Activated CD4-positive, alpha-beta memory T cell treated with anti-CD3 and anti-CD28 coated beads, Interleukin-2, amount 10 ng/mL, durations not matched to agents 7 days and 5 days (primary cell): ENCODE measurements at places on chromosomes 6 and 20. TPM values are rescaled to one million over a fixed set of nuclear protein-coding genes. Genes with fewer than 3 reads are reported as not detected.

- no peaks in the 10 kb centered on the region for H3K27me3 ChIP-seq
These were observed 399.9 kb upstream of the MARCKS start for GRCh38 chr6:113457198-113457597.

- no peak overlapping the region for H3K27ac ChIP-seq
- no peak for DNase-seq
- H3K36me3 ChIP-seq = peaks cover 46% of the 10 kb centered on the region
- no peak overlapping the region for H3K4me3 ChIP-seq
- H3K27me3 ChIP-seq = no peaks in the 10 kb centered on the region
These were observed 140.6 kb upstream of the SLC22A16 start for GRCh38 chr6:110617057-110617456.

- peak; percentile 62 for DNase-seq
- H3K27ac ChIP-seq = peak overlapping the region; percentile 72
- peaks cover 42% of the 10 kb centered on the region for H3K4me1 ChIP-seq
- H3K36me3 ChIP-seq = peaks cover 8% of the 10 kb centered on the region
These were observed 61.8 kb downstream of the RPP40 start for GRCh38 chr6:4941782-4942672.

- H3K4me1 ChIP-seq = peaks cover 25% of the 10 kb centered on the region
- no peak for DNase-seq
- H3K36me3 ChIP-seq = no peaks in the 10 kb centered on the region
- H3K27ac ChIP-seq = no peak overlapping the region
These were observed 126.0 kb upstream of the AKIRIN2 start for GRCh38 chr6:87828044-87828443.

- H3K36me3 ChIP-seq = no peaks in the 10 kb centered on the region
- H3K4me3 ChIP-seq = no peak overlapping the region
These were observed 44.9 kb upstream of the RNF24 start for GRCh38 chr20:4060064-4060795.

GRCh38 chr6:8731874-8732273 lies 296.5 kb upstream of the SLC35B3 start:
- DNase-seq = no peak
- H3K27ac ChIP-seq = no peak overlapping the region
- H3K36me3 ChIP-seq = no peaks in the 10 kb centered on the region
- no peaks in the 10 kb centered on the region for H3K4me1 ChIP-seq

Gene MTFR2
- total RNA-seq = 21.4 TPM

Gene KHDC1
- 8.5 TPM for total RNA-seq

Gene UBD
- 0.40 TPM for total RNA-seq

DNA sequence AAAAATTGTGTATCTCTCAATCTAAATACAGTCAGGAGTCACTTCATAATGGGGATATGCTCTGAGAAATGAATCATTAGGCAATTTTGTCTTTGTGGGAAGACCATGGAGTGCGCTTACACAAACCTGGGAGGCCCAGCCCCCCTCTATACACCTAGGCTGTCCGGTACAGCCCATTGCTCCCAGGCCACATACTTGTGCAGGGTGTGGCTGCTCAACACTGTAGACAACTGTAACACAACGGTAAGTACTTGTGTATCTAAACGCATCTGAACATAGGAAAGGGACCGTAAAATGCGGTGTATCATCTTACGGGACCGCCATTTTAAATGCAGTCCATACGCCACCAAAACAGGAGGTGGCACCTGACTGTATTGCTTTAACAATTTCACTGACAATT lies 58.0 kb upstream of the FRMD1 start:
- peaks cover 27% of the 10 kb centered on the region for H3K27me3 ChIP-seq
- H3K4me1 ChIP-seq = no peaks in the 10 kb centered on the region
- no peaks in the 10 kb centered on the region for H3K36me3 ChIP-seq
- no peak overlapping the region for H3K4me3 ChIP-seq
- no peak overlapping the region for H3K27ac ChIP-seq

GRCh38 chr6:44226368-44227147 lies 3.2 kb downstream of the SLC29A1 start:
- H3K27me3 ChIP-seq = no peaks in the 10 kb centered on the region
- no peak for DNase-seq
- H3K27ac ChIP-seq = no peak overlapping the region
- H3K4me1 ChIP-seq = peaks cover 30% of the 10 kb centered on the region

Gene RING1
- total RNA-seq = 29.7 TPM

Gene TPBG
- total RNA-seq = 0.10 TPM

- no peak overlapping the region for H3K27ac ChIP-seq
- H3K4me1 ChIP-seq = peaks cover 2% of the 10 kb centered on the region
- no peak for DNase-seq
- no peaks in the 10 kb centered on the region for H3K27me3 ChIP-seq
These were observed 603.8 kb downstream of the PRKN start for GRCh38 chr6:162123797-162124196.

GRCh38 chr6:5457041-5457440 lies 195.7 kb downstream of the FARS2 start:
- no peak for DNase-seq
- H3K4me3 ChIP-seq = no peak overlapping the region
- H3K36me3 ChIP-seq = no peaks in the 10 kb centered on the region
- H3K27me3 ChIP-seq = no peaks in the 10 kb centered on the region
- H3K27ac ChIP-seq = no peak overlapping the region

GRCh38 chr6:127481628-127482027 lies 22.4 kb upstream of the KIAA0408 start:
- no peak overlapping the region for H3K27ac ChIP-seq
- no peaks in the 10 kb centered on the region for H3K27me3 ChIP-seq
- H3K4me3 ChIP-seq = no peak overlapping the region
- peaks cover 31% of the 10 kb centered on the region for H3K4me1 ChIP-seq
- no peak for DNase-seq

DNA sequence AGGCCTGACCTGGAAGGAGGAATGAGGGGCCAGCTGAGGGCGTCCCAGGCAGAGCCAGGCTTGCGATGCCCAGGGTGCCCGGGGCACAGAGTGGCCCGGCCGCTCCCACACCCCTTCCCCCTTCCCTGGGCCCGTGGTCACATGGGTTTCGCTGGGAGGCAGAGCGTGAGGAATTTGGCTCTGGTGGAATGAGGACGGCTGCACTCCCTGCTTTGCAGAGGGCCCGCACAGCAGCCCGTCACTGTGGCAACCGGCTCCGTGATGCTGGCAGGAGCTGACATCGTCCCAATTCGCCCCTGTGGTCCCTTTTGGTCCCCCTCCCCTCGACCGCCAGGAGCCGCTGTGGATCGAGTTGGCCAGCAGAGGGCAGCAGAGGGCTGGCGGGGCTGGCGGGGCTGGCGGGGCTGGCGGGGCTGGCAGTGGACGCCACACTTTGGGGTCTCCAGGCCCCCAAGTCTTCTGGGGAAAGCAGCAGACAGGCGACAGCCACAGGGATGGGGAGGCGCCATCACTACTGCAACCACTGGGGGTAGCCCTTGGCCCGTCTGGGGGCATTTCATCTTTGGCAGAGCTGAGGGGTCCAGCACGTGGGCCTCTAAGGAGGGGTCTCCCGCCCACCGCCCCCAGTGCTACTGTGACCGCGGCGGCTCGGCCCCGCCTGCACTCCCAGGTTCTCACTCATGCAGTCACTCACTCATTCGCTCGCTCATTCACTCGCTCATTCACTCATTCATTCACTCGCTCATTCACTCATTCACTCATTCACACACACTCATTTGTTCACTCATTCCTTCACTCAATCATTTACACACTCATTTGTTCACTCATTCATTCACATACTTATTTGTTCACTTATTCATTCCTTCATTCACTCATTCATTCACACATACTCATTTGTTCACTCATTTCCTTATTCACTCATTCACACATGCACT lies 49.7 kb upstream of the BHLHE23 start:
- H3K4me3 ChIP-seq = no peak overlapping the region
- H3K27me3 ChIP-seq = peaks cover 2% of the 10 kb centered on the region
- H3K27ac ChIP-seq = no peak overlapping the region
- no peaks in the 10 kb centered on the region for H3K36me3 ChIP-seq
- DNase-seq = peak; percentile 51

Gene HMGCLL1
- total RNA-seq = not detected

Gene DEFB121
- not detected for total RNA-seq

DNA sequence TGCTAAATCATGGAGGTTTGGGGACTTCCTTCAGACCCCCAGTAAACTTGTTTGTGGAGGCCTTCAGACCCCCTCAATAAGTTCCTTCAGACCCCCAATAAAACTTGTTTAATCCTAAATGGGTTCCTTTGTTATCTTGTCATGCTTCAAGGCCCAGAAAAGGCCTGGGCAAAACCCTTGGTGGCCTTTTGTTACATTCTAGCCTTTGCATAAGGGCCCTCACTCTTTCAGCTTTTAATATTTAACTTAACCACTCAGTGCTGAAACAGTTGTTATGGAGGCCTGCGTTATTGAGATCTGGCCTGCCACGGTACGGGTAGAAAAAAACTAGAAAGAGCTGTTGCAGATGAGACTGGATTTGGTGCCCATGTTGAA lies 4.3 kb upstream of the DYNLRB1 start:
- no peaks in the 10 kb centered on the region for H3K27me3 ChIP-seq
- DNase-seq = no peak
- H3K36me3 ChIP-seq = peaks cover 20% of the 10 kb centered on the region
- H3K4me1 ChIP-seq = peaks cover 15% of the 10 kb centered on the region
- H3K27ac ChIP-seq = no peak overlapping the region

- no peak overlapping the region for H3K4me3 ChIP-seq
- DNase-seq = no peak
- H3K27ac ChIP-seq = no peak overlapping the region
These were observed 48.9 kb downstream of the SNX14 start for GRCh38 chr6:85544776-85545175.

DNA sequence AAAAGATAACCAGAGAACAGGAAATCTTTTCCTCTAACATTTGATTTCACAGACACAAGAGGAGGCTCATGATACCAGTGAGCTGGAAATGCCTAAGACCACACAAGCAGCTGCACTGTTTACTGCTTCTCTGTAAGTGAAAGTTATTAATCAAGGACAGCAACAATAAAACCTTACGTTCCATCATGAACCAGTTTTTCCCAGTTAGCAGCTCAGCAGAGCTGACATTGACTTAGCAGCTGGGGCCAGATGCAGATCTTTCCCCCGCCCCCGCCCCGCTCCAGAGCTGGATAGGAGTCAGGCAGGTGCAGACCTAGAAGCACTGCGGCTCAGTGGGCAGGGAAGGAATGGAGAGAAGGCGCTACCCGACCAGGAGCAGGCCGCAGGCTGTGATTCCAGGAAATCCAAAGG lies 275.2 kb downstream of the GMDS start:
- no peaks in the 10 kb centered on the region for H3K36me3 ChIP-seq
- H3K27ac ChIP-seq = no peak overlapping the region
- H3K4me3 ChIP-seq = no peak overlapping the region
- no peak for DNase-seq
- H3K27me3 ChIP-seq = no peaks in the 10 kb centered on the region
- no peaks in the 10 kb centered on the region for H3K4me1 ChIP-seq

Gene EYS
- total RNA-seq = not detected

DNA sequence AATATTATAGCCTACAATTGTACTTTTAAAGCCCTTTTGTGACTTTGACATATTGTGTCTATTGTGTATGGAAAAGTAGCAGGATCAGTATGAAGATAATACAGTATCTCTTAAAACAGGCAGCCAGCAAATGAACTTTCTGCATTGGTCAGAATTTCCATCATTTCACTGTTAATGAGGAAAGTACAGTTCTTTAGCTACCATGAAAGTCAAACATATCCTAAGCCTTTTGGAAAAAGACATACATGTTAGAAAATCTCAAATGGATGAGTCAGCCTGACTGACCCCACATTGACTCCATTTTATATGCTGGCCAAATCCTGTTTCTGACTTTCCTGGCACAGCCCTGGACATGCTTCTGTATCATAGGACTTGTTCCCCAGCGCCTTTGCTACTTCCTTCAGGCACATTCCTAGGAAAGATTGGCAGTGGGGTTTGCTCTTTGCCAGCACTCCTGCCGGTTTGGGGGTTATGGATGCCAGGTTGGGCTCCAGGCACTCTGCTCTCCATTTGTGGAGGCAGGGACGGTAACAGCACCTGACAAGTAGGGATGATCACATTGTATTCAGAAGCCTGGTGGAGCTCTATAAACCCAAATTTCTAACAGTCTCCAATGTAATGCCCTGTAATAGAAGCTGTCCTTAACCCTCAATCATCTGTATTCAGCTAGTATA lies 43.7 kb downstream of the TOP1 start:
- peaks cover 67% of the 10 kb centered on the region for H3K4me1 ChIP-seq
- peaks cover 49% of the 10 kb centered on the region for H3K36me3 ChIP-seq
- DNase-seq = no peak
- no peak overlapping the region for H3K4me3 ChIP-seq
- H3K27ac ChIP-seq = peak overlapping the region; percentile 24
- H3K27me3 ChIP-seq = no peaks in the 10 kb centered on the region

DNA sequence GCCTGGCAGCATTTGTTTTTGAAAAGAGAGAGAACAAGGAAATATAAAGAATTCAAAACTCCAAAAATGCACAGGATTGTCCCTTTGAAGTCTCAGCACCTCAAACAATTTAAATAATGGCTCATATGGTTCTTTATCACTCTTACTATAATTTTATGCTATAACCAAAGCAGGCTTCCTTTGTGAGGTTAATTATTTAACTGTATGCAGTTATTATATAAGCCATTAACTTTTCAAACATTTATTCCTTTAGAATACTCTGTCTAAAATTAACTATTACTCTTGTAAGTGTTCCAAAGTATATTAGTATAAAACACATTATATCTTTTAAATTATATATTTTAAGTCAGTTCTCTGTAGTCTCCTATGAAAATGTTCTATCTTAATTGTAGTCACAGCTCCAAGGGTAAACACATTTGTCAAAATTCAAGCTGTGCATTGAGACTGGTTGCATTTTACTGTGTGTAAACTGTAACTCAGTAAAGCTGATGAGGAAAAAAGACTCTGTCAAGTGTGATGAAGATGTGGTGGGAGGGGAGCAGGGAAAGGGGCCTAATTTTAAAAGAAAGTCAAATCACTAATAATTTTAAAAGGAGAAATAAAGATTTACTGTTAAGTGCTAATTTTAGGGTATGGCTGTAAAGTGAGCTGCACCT lies 20.0 kb upstream of the PLAGL1 start:
- no peak overlapping the region for H3K27ac ChIP-seq
- peaks cover 1% of the 10 kb centered on the region for H3K27me3 ChIP-seq
- H3K4me1 ChIP-seq = no peaks in the 10 kb centered on the region
- no peak for DNase-seq
- H3K36me3 ChIP-seq = peaks cover 2% of the 10 kb centered on the region

- H3K4me3 ChIP-seq = peak within 1 kb of the TSS; percentile 76
- H3K27ac ChIP-seq = peak within 1 kb of the TSS; percentile 35
- peaks cover 4% of the 10 kb centered on the region for H3K36me3 ChIP-seq
These were observed at the start of gene LKAAEAR1 for GRCh38 chr20:64083804-64084684. LKAAEAR1 (minus strand) TSS chr20:64084398; CDS start chr20:64084219, 179 bp downstream.

- H3K4me1 ChIP-seq = peaks cover 15% of the 10 kb centered on the region
- H3K27me3 ChIP-seq = no peaks in the 10 kb centered on the region
- no peak overlapping the region for H3K4me3 ChIP-seq
- peak; percentile 14 for DNase-seq
- no peak overlapping the region for H3K27ac ChIP-seq
These were observed 42.6 kb downstream of the PLCG1 start for GRCh38 chr20:41179961-41180360.

GRCh38 chr20:64000906-64001305 lies 20.0 kb downstream of the PRPF6 start:
- H3K36me3 ChIP-seq = peaks cover 59% of the 10 kb centered on the region
- no peak for DNase-seq
- no peak overlapping the region for H3K27ac ChIP-seq
- no peak overlapping the region for H3K4me3 ChIP-seq

GRCh38 chr20:44750081-44750805 lies 4.6 kb downstream of the KCNK15 start:
- H3K27me3 ChIP-seq = peaks cover 16% of the 10 kb centered on the region
- no peak overlapping the region for H3K27ac ChIP-seq
- no peaks in the 10 kb centered on the region for H3K36me3 ChIP-seq
- no peak overlapping the region for H3K4me3 ChIP-seq

GRCh38 chr6:46011188-46012085 lies 4.2 kb downstream of the CLIC5 start:
- peaks cover 3% of the 10 kb centered on the region for H3K27me3 ChIP-seq
- peaks cover 1% of the 10 kb centered on the region for H3K36me3 ChIP-seq
- H3K4me3 ChIP-seq = peak overlapping the region; percentile 56
- peak; percentile 79 for DNase-seq
- H3K4me1 ChIP-seq = peaks cover 59% of the 10 kb centered on the region
